ENCODE measurements at places on chromosomes 6 and 20.

DNA sequence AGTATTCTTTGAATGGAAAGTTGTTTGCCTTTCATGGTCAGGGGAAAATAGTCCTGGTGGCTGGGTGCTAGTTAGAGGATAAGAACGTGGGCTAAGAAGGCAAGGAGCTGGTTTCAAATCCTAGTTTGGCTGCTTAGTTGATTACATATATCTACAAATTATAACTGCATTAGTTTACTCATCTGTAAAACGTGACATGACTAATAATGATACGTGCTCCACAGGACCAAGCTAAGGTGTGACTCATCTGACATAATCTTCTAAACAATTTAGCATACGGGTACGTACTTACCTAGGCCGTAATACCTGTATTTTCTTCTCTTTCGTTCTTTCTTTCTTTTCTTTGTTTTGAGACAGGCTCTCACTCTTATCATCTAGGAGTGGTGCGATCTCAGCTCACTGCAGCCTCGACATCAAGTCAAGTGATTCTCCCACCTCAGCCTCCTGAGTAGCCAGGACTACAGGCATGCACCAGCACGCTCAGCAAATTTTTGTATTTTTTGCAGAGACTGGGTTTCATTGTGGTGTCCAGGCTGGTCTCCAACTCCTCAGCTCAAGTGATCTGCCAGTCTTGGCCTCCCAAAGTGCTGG is 1274.2 kb upstream of the GJE1 start:
- no peak for DNase-seq

GRCh38 chr6:2917065-2917464 is 14.0 kb upstream of the SERPINB9 start:
- DNase-seq, result no peak

DNA sequence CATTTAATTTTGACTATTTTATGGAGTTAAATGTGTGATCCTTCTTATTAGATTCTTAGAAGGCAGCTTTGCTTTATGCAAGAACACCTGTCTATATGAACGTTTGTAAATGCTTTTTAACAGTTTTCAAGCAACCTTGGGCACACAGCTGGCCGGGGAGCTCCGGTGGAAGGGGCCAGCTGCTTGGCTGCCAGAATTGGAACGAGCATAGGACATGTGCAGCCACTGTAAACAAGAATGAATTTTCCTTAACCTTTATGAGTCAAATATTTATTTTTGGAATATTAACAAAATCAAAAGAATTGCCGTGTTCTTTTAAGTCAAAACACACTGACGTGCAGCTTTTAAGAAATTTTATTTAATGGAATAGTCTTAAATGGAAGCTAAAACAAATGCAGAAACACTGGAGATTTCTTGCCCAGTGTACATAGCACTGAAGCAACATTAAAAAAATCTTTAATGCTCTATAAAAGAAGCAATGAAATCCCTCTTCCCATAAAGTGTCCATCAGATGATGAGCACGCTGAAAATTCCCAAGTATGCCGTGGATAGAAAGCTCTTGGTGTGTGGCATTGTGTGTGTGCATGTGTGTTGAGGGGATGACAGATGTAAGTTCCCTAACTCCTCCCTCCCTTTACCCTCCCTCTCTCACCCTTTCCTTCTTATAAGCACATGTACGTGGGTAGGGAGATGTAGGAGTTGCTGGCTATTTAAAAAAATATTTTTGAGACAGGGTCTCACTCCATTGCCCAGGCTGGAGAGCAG is 208.9 kb upstream of the EXOC2 start:
- no peak for DNase-seq

- no peak for DNase-seq
These were observed 480.0 kb upstream of the JARID2 start for GRCh38 chr6:14765721-14766390.

GRCh38 chr6:1385129-1386037 is 4.0 kb upstream of the FOXF2 start:
- peak; percentile 55 for DNase-seq

GRCh38 chr20:44079291-44079690 is 107.7 kb downstream of the JPH2 start:
- DNase-seq, result no peak

- no peak for DNase-seq
These were observed 12.4 kb downstream of the B4GALT5 start for GRCh38 chr20:49701241-49701790.
